ENCODE measurements at places on chromosomes 5 and 9. TPM values are rescaled to one million over a fixed set of nuclear protein-coding genes. Genes with fewer than 3 reads are reported as not detected.

Gene PFN3
- polyA plus RNA-seq, result not detected

Gene CXCL14
- polyA plus RNA-seq, result 44.5 TPM

Gene FST
- 0.07 TPM for polyA plus RNA-seq

Gene GRM6
- not detected for polyA plus RNA-seq

Gene LCN15
- not detected for polyA plus RNA-seq

Gene FOXD4L6
- polyA plus RNA-seq, result not detected

DNA sequence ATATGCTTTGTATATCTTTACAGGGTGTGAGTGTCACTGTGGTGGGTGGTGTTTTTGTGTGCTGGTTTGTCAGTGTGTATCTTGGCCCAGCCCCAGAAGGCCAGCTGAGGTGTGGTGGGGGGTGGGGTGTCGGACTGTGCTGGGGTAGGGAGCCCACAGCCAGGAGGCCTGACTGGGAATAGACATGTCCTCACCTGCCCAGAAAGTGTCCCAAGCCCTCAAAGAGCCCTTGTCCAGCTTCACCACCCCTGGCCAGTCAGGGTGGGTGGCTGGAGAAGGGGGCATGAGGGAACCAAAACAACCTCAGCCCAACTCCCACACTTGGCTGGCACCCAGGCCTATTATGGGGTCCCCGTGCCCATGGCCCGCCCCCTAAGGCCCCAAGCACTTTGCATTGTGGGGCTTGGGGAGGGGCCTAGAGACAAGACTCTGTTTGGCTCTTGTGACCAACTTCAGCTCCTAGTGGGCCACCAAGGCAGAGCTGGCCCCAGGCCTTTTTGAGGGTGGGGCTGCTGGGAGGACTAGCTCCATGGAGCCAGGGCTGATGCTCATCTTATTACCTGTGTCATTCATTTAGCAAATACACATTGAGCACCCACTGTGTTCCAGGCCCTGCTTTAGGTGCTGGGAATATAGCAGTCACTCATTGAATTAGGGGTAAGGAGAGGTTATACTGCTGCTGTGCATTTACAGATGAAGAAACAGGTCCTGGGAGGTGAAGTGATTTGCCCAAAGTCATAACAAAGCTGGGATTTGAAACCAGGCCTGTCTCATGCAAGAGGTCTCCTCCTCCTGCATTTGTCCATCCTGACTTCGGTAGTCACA is 56.2 kb upstream of the PSD2 start:
- no peak for DNase-seq
- no peak overlapping the region for H3K4me3 ChIP-seq
- peaks cover 24% of the 10 kb centered on the region for H3K4me1 ChIP-seq
- no peak overlapping the region for H3K27ac ChIP-seq

- no peak overlapping the region for H3K27ac ChIP-seq
- no peaks in the 10 kb centered on the region for H3K27me3 ChIP-seq
- DNase-seq, result no peak
- no peak overlapping the region for H3K4me3 ChIP-seq
These were observed 433.4 kb downstream of the TMEM38B start for GRCh38 chr9:106127776-106128175.

- no peak overlapping the region for H3K27ac ChIP-seq
- no peaks in the 10 kb centered on the region for H3K36me3 ChIP-seq
- H3K4me1 ChIP-seq, result no peaks in the 10 kb centered on the region
- H3K4me3 ChIP-seq, result peak overlapping the region; percentile 30
- DNase-seq, result no peak
- H3K27me3 ChIP-seq, result peaks cover 14% of the 10 kb centered on the region
These were observed 945 bp downstream of the ANKDD1B start for GRCh38 chr5:75612226-75612569.

GRCh38 chr5:123827811-123828210 is 315.8 kb downstream of the CSNK1G3 start:
- H3K27ac ChIP-seq, result no peak overlapping the region
- no peak overlapping the region for H3K4me3 ChIP-seq
- no peaks in the 10 kb centered on the region for H3K4me1 ChIP-seq

- DNase-seq, result no peak
- no peaks in the 10 kb centered on the region for H3K36me3 ChIP-seq
- H3K4me3 ChIP-seq, result no peak overlapping the region
- H3K27me3 ChIP-seq, result no peaks in the 10 kb centered on the region
- peaks cover 3% of the 10 kb centered on the region for H3K4me1 ChIP-seq
These were observed 90.2 kb downstream of the HACD4 start for GRCh38 chr9:20941174-20941690.

GRCh38 chr9:78821126-78821822 is 524.3 kb downstream of the PSAT1 start:
- no peak for DNase-seq
- no peak overlapping the region for H3K4me3 ChIP-seq
- H3K27me3 ChIP-seq, result no peaks in the 10 kb centered on the region
- H3K27ac ChIP-seq, result no peak overlapping the region
- no peaks in the 10 kb centered on the region for H3K36me3 ChIP-seq

- no peak overlapping the region for H3K4me3 ChIP-seq
- peaks cover 18% of the 10 kb centered on the region for H3K4me1 ChIP-seq
- no peaks in the 10 kb centered on the region for H3K36me3 ChIP-seq
- DNase-seq, result no peak
These were observed 26.6 kb downstream of the ROPN1L start for GRCh38 chr5:10468256-10468655.

DNA sequence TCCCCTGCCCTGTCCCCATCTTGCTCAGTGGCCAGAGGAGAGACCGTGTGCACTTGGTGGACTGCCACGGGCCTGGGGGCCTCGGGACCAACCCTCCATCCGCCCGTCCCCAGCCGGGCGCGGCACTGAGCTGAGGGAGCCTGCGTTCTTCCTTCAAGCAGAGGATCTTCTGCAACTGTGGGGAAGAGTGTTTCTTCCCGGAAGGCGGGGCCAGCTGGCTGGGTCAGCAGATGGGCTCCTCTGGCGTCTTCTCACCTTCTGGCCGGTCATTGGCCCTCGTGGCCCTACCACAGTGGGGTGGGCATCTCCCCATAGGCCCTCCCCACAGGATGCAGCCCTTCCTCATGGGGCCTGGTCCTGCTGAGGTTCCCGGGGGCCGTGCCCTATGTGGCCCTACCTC is 17.4 kb downstream of the RXRA start:
- no peak for DNase-seq
- H3K4me1 ChIP-seq, result peaks cover 99% of the 10 kb centered on the region
- no peaks in the 10 kb centered on the region for H3K27me3 ChIP-seq
- H3K36me3 ChIP-seq, result no peaks in the 10 kb centered on the region
- no peak overlapping the region for H3K4me3 ChIP-seq

All from spleen (tissue), 13 donors.